AG04450 (cell line): ENCODE measurements at places on chromosomes 2 and 18. TPM values are rescaled to one million over a fixed set of nuclear protein-coding genes. Genes with fewer than 3 reads are reported as not detected.

DNA sequence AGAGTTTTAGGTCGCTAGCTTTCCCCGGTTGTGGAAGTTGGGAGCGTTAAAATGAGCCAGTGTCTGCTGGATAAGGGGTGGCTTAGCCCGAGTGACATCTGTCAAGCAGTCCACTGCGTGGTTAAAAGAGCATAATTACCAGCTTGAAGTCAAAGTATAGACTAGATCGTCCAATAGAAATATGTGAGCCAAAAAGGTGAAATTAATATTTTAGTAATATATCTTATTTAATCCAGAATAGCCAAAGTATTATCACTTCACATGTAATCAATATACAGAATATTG lies 654 bp downstream of the COMMD1 start:
- no peak for DNase-seq

GRCh38 chr2:226742347-226742746 lies 57.3 kb downstream of the IRS1 start:
- no peak for DNase-seq

DNA sequence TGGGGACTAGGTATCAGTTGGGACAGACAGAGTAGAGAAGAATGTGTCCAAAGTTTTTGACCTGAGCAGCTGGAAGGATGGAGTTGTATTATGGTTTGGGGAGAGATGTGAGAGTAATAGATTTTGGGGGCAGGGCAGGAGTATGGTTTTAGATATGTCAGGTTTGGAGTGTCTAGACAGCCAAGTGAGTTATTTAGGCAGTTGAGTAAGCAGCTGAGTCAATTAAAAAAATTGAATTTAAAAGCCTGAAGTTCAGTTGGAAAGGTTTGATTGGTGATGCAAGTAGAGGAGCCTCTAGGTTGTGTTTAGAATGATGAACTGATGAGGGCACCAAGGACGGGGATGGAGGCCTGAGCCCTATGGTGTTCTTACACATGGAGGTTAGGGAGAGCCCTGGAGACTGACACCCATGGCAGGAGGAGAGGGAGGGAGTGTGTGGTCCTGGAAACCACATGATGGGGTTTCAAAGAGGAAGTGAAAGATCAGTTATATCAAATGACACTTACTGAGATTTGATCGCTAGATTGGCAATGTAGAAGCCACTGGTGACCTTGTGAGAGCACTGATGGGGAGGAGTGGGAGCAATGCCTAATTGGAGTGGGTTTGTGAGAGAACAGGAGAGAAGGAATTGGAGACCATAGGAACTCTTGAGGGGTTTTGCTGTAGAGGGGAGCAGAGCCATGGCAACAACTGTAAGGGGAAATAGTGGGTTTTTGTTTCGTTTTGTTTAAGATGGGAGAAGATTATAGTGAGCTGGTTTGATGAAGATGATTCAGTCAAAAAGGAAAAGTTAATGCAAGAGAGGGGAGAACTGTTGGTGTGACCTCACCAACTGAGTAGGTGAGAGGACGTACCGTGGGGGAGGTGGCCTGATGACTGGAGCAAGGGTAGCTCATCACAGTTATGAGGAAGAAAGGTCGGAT lies 10.3 kb downstream of the ITGA6 start:
- no peak for DNase-seq

The PNO1 gene
- 11.9 and 14.2 TPM in 2 replicates for polyA plus RNA-seq
